ENCODE measurements at places on chromosomes 12 and 14.

- no peak for DNase-seq
These were observed 174.3 kb downstream of the ACSS3 start for GRCh38 chr12:81252228-81252627.

DNA sequence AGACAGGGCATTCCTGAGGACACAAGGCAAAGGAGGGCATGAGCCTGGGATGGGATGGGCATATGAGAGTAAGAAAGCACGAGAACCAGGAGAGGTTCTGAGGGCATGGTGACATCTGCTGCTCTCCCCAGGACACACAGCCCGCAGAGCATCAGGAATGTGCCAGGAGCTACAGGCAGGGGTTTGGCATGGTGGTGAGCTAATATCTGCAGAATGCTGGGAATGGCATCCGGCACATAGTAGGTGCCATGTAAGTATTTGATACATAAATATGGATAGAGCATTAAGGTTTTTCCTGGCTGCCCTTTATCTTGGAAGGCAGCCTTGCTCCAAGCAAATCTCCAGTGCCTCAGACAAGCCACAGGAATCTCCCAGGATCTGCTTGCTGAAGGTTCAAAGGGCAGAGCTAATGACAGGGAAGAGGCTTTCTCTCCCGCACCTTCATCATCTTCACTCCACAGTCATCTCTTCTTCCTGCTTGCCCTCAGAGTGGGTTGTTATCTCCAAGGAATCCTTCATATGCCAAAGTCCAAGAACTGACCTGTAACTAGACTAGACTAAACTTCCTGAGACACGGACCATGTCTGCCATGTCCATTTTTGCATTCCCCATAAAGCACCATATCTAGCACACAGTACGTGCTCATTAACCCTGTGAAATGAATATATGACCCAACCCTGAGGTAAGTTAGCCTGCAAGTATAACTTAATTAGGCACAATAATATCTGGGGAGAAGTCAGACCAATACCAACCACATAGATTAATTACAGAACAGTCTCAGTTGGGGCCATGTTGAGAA lies 62.0 kb upstream of the SCN8A start:
- no peak for DNase-seq

GRCh38 chr12:31783996-31784645 lies 55.3 kb upstream of the AMN1 start:
- DNase-seq, result no peak

DNA sequence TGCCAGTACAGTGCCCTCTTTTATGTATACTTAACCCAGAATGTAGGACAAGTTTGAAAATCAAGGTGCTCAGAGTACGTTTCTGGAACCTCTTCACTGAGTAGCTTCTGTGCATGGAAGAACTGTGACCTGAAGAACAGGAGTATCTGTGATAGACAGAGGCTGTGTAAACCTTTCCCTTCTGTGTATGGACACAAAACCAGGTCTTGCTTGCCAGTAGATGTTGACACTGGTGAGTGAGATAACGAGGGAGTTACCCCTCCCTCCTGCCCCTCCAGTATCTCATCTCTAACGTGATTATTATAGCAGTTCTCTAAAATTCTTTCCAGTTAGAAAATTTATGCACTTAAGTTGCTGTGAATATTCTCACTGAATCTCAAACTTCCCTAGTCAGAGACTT lies 170.8 kb downstream of the RPL10L start:
- no peak for DNase-seq

- no peak for DNase-seq
These were observed 15.8 kb downstream of the CD9 start for GRCh38 chr12:6215932-6216494.

GRCh38 chr14:95408731-95409476 lies 89.2 kb upstream of the CLMN start:
- DNase-seq, result no peak

GRCh38 chr12:113228394-113229028 lies 7.2 kb downstream of the TPCN1 start:
- no peak for DNase-seq

GRCh38 chr12:52390739-52391617 lies 5.5 kb upstream of the KRT84 start:
- DNase-seq, result no peak

- DNase-seq, result no peak
These were observed 18.6 kb downstream of the KMT2D start for GRCh38 chr12:49041881-49042484.

DNA sequence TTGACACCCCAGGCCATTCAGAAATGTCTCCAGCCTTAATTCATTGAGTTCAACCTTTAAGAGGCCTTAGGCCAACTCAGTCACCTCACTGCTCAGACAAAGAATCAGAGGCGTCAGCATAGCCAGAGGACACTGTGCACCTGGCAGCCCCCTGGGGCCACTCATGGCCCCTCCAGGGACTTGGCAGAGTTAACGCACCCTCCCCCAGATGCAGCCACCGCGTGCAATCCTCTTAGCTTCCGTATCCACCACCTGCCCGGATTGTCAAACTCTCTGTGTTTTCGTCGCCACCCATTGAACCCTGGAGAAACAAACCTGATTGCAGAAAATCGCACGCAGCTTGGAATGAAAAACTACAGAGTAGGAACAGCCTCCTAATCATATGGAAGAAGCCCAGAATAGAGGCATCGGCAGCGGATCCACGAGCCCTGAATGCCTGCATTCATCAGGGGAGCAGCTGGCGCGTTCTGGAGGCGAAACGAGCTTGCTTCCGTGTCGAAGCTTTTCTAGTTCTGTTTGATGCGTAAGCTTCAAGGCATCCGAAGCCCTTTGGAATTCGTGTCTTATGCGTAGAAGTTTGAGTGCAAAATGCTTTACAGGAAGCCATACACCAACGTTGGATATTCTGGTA lies 22.4 kb downstream of the BRI3BP start:
- no peak for DNase-seq

- no peak for DNase-seq
These were observed 23.6 kb downstream of the SPTSSA start for GRCh38 chr14:34438438-34438837.

DNA sequence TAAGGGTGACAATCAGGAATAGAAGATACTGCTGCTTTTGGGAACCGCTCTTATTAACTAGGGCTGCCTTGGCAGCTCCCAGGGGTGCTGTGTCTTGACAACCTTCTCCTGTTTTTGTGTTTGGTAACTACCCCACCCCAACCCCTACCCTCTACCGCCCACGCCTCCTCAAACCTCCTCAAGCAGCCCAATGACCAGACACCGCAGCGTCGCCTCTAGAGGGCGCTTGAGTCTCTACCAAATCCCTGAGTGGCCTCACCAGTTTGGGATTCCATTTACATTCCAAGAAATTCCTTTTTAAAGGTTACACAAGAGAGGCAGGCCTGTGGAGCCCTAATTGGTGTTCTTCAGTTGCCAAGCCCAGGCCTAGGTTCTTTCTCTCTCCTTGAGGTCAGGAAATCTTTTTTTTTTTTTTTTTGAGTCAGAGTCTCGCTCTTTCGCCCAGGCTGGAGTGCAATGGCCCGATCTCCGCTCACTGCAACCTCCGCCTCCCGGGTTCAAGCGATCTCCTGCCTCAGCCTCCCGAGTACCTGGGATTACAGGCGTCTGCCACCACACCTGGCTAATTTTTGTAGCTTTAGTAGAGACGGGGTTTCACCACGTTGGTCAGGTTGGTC lies 72.4 kb upstream of the USP44 start:
- no peak for DNase-seq

GRCh38 chr12:113891167-113891692 lies 74.9 kb downstream of the RBM19 start:
- no peak for DNase-seq

DNA sequence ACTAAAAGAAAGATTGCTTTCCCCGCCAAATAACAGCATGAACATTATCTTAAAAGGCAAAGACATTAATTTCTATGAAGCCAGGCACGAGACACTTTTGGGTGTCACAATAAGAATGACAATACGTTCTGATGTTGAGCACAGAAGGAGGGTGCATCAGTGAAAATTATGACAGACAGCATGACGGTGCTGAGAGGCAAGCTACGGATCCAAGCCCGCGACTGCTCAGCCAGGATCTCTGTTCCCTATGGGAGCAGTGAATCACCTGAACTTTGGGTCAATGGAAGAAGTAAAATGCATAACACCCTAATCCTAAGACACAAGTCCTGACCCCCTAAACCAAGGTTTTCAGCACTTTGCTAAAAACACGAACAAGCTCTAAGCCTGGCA lies 51.7 kb downstream of the SLC25A47 start:
- no peak for DNase-seq

DNA sequence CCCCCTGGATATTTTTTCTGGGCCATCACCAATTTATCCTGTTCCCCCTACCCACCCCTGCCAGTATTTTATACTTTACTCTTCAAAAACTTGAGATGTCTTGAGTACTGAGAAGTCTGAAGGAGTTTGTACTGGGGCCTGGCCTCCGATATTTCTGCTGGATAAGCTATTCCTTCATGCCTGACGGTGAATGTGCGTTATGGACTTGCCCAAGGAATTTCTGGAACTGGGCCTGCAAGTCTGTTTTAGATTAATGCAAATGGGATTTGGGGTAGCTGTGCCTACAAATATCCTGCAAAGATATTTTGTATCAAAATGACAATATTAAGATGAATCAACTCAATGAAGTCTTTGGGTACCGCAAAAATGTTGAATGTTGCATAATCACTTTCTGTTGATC lies at the start of gene PTCSC3:
TSS of gene PTCSC3 (minus strand) at position 199 of the 400 bp plus-strand sequence.
- DNase-seq, result no peak

Measured in CD8-positive, alpha-beta T cell (primary cell).